HS-5 (cell line): ENCODE measurements at places on chromosomes 5 and 9.

DNA sequence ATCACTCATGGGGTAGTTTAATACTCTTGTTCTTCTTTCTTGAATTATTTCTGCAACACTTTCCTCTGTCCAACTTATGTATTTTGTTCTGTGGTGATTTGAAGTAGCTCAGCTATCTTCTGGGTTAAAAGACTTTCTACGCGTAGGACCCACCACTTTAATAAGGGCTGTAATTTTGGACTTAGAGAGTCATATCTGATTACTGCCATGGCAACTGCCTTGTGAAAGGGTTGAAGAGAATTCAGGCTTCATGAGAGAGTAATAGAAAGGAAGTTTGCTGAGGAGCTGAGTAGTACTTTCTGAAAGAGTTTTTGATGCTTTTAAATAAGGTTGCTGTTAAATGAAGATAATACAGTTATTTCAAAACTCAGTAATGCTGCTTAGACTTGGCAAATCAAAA lies 89.5 kb downstream of the TLE4 start:
- DNase-seq: no peak

GRCh38 chr5:2856206-2856605 lies 104.7 kb upstream of the IRX2 start:
- no peak for DNase-seq

- peak; percentile 30 for DNase-seq
Observed at GRCh38 chr5:60945813-60946187, 795 bp downstream of the NDUFAF2 start.

DNA sequence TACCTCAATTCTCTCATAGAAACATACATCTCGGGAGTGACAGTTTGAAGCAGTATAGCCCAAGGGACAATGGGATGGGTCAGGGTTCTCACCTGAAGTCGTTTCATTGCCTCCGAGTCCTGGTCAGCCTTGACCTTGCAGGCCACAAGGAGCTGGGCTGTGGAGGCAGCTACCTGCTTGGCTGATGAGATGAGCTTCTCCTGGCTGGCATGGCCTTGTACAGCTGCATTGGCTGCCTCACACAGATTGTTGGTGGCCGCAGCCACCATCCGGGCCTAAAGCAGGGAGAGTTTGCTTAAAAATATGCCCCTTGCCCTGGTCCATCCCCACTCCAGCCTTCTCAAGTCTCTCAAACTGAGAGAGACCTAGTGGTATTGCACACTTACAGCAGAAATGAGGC lies 8.5 kb upstream of the TPM2 start:
- DNase-seq: no peak

DNA sequence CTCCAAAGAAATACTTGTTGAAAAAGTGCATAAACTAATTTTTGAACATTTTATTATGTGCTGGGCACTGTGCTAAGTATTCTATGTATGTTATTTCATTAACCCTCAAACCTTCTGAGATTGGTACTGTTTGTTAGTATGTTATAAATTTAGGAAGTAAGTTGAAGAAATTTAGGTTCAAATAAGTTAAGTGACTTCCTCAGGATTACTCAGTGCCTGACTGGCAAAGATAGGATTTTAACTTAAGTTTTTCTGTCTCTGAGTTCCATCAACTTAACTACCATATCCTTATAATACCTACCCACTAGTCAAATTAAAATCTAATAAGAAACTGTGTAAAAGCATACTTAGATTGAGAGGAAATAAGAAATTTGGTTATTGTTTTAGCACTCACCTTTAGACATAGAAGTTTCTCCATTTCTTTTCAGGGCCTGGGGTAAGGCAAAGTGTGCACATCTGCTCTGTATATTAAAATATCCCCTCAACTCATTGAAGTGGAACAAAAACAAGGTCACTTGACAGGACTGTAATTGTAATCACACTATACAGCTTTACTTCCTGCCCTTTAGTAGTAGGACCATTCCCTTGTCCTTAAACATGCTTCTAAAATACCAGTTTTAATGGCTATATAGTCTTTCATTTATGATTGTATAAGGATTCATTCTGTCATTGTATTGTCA lies 15.2 kb downstream of the TGFBR1 start:
- no peak for DNase-seq
